ENCODE measurements at places on chromosomes 5 and 9.

- DNase-seq = no peak
Observed at GRCh38 chr5:134171972-134172371, 4.8 kb downstream of the SKP1 start.

DNA sequence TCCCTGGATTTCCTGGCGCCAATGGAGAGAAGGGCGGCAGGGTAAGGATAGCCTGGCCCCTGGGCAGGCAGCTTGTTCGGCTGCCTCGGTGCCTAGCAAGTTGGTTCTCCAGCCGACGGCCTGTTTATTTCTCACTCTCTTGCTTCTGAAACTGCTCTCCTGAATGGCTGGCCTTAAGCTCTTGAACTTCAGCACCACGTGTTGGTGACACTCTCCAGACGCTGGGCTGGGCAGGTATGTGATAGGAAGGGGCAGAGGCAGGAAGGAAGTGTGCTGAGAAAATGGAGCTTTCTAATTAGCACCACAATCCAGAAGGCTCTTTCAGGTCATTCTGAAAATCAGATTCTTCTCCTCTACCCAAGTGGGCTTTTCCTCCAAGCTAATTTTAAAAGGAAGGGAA is 91.4 kb upstream of the FCN2 start:
- no peak for DNase-seq

- no peak for DNase-seq
Observed at GRCh38 chr5:72486371-72486770, 20.8 kb downstream of the ZNF366 start.

DNA sequence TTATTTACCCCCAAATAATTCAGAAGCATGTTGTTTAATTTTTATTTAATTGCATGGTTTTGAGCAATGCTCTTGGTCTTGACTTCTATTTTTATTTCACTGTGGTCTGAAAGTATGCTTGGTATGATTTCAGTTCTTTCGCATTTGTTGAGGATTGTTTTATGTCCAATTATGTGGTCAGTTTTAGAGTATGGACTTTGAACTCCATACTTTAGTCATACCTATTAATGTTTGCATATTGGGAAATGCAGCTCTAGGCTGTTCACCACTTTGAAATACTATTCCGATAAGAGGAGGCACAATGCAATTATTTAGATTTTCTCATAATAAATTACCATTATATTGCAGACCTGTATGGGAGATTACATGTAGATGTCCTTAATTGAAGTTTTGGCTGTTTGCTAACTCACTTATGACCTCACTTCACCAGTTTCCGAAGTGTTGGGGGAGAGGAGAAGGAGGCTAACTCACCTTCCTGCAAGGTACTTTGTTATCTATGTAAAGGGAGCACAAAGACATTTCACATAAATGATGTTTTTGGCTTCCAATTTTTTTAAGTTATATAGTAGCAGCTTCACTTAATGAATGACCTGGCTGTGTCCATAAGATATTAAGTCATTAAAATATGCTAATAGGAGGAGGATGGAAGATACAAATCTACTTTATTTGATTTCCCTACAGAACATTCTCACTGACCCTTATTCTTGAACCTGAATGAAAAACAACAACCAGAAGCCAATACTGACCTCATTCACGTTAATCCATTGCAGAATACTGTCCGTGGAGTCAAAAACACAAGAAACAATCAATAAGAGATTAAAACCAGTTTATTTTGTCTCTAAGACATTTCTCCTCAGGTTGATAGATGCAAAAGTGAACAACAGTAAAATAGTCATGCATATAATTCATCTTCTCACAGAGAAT is 970.3 kb upstream of the ARRDC3 start:
- DNase-seq = no peak

DNA sequence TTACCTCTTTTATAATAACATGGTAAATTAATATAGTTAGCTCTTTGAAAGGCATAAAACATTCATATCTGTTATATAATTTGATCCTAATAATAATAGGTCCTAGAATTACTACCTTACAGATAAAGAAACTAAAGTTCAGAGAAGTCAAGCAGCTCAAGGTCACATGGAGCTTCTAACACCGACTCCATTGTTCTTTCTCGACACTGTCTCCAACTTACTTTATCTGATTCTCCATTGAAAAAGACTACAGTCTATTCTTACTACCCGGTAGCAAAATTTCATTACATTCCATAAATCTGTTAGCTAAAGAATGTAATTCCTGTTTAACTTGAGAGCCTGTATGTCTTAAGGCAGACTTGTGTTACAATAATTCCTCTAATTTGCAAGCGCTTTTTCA is 96.3 kb upstream of the TMEM161B start:
- DNase-seq = no peak

DNA sequence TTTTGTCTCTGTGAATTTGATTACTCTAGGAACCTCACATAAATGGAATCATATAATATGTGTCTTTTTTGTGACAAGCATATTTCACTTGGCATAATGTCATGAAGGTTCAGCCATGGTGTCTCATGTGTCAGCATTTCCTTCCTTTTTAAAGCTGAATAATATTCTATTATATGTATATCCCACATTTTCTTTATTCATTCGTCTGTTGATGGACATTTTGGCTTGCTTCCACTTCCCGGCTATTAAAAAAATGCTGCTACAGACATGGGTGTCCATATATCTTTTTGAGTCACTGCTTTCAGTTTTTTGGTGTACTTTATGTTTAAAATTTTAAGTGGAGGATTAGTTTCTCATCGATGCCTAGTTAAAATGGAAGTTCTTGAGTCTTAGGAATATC is 59.8 kb upstream of the C5orf63 start:
- no peak for DNase-seq

DNA sequence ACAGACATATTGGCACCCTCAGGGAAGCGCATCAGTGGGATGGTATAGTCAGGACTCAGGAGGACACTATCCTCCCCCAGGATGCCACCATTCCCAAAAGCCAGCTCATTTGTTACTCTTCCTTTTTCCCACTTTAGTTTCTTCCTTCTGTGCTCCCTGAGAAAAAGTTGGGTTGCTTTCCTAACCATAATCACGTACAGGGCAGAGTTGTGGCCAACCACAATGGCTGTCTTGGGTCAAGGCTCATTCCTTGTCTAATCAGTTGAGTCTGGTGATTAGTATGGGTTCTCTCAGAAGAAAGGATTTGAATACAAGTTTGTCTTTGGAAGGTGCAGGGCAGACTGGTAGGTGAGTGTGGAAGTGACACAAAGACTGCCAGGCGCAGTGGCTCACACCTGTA is 26.6 kb upstream of the ATP6V1G1 start:
- no peak for DNase-seq

Data from NCI-H69 (cell line).